LHCN-M2 (cell line): ENCODE measurements at places on chromosomes 1 and 21.
A peak's percentile ranks its signal among the peaks of the same experiment; 100 is the strongest.

GRCh38 chr1:221555689-221556433 is 186.0 kb downstream of the DUSP10 start:
- no peak for DNase-seq

- no peak for DNase-seq
Observed at GRCh38 chr1:25768999-25769398, 31.0 kb upstream of the SELENON start.

- no peak for DNase-seq
Observed at GRCh38 chr1:110853135-110853534, 19.8 kb upstream of the CD53 start.

- DNase-seq, result no peak
Observed at GRCh38 chr1:93395195-93395594, 49.5 kb downstream of the DR1 start.

DNA sequence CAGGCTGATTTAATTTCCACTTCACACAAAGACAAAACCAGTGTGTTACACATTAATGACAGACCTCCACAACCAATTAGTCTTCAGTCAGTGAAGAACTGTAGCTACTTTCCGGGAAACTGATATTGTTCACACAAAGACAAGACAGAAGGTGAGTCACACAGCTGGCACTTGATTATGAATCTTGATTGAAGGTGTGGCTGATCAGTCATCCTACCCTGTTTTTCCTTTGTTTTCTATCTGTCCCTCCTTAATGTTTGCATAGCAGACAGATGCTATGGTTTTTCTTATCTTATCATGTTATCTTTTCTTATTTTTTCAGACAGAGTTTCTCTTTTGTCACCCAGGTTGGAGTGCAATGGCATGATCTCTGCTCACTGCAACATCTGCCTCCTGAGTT is 185.1 kb upstream of the GREM2 start:
- DNase-seq, result peak; percentile 33

GRCh38 chr1:19786988-19787423 is 12.7 kb downstream of the TMCO4 start:
- DNase-seq, result no peak

- DNase-seq, result no peak
Observed at GRCh38 chr1:204563307-204563706, 47.1 kb downstream of the MDM4 start.
